ENCODE measurements at places on chromosomes 7 and 10.
A peak's percentile ranks its signal among the peaks of the same experiment; 100 is the strongest.

DNA sequence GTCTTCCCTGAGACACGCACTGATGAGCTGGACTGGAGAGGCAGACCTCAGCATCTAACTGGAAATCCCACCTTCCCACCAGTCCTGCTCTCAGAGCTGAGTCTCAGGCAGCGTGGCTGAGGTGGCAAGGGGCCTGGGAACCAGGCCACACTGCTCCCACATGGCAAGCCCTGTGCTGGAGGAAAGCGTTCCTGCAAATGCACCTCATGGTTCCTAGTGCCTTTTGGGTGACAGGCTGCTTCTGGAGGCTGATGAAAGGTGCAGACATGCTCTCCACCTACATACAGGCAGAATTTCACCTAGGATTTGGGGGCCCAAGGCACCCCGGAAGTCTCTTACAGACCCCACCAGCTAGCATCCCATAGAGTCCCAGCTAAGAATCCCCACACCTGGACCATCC is 432.9 kb upstream of the FOXK1 start:
- DNase-seq = no peak

DNA sequence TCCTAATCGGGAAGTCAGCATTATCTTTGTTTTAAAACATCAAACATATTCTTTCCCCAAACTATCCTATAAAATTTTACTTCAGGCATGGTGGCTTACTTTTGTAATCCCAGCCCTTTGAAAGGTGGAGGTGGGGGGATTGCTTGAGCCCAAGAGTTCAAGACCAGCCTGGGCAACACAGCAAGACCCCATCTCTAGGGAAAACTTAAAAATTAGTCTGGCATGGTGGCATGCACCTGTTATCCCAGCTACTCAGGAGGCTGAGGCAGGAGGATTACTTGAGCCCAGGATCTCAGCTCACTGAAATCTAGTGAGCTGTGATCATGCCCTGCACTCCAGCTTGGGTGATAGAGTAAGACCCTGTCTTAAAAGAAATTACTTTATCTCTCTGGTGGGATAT is 4.9 kb downstream of the CLDN12 start:
- DNase-seq = no peak

GRCh38 chr10:21626457-21627161 is 92.6 kb downstream of the MLLT10 start:
- no peak for DNase-seq

GRCh38 chr7:17289074-17289645 is 9.3 kb upstream of the AHR start:
- no peak for DNase-seq

- no peak for DNase-seq
Observed at GRCh38 chr10:79254333-79255006, 92.8 kb upstream of the PPIF start.

DNA sequence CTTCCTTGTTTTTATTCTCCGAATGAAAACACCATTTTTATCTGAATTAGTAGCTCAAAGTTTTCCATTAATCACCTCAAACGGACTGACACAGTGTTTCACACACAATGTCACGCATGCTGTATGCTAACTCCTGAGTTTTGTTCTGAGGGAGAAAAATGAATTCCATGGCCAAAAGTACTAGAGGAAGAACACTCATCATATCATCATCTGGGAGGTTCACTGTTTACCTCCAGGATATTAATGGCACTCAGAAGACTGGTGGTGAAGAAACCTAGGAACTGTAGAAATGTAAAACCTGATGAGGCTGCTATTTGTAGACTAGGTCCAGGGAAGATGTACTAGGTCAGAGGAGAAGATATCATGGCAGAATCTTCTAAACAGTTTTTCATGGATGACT is 395.6 kb upstream of the ETV1 start:
- peak; percentile 8 for DNase-seq

DNA sequence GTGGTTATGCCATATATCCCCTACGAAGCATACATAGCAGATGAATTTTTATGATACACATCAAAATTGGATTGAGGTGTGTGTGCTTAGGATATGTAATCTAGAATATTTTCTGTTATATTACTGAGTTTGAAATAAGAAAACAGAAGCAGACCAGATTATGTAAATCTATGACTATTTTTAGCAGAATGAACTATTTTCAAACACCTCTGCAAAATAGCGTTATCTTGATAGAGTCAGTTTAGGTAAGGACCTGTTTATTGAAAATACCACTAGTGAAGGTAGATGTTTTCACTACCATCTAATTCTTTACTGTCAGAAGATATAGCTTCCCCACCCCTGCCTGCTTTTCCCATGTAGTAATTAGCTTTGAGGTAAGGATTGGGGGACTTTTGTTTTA is 9.1 kb downstream of the LANCL2 start:
- DNase-seq = no peak

DNA sequence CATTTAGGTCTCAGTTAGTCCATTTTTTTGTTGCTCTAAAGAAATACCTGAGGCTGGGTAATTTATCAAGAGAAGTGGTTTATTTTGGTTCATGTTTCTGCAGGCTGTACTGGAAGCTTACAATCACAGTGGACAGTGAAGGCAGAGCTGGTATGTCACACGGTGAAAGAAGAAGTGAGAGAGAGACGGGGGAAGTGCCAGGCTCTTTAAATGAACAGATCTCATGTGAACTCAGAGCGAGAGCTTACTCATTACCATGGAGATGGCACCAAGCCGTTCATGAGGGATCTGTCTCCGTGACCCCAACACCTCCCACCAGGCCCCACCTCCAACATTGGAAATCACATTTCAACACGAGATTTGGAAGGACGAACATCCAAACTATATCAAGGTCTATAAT is 18.9 kb upstream of the PNLIPRP3 start:
- no peak for DNase-seq

- DNase-seq = no peak
Observed at GRCh38 chr7:96300986-96301385, 20.9 kb downstream of the SLC25A13 start.
